ENCODE measurements at places on chromosomes 1 and 21.

DNA sequence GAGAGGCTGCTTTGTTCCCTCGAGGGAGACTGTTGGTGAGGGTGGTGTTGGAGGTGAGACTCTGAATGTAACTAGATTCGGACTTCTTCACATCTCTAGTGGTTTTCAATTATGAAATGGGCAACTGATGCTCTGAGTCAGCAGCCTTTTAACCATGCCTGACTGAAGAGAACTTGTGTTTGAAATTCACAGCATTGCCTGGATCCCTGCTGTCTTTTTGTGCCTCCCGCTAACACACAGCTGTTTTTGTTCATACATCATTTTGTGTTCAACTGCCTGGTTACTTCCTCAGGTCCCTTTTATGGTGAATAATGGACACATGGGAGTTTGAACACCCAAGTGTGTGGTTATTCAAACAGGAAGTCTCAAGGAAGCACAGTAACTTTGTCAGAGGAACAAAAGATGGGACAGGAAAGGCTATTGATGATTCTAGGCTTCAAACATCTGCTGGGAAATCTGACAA lies 16.8 kb downstream of the LAMC1 start:
- DNase-seq = peak; percentile 88

GRCh38 chr1:22749919-22750684 lies 39.5 kb downstream of the EPHB2 start:
- peak; percentile 67 for DNase-seq

GRCh38 chr1:39165049-39165448 lies 39.4 kb upstream of the MACF1 start:
- DNase-seq = no peak

DNA sequence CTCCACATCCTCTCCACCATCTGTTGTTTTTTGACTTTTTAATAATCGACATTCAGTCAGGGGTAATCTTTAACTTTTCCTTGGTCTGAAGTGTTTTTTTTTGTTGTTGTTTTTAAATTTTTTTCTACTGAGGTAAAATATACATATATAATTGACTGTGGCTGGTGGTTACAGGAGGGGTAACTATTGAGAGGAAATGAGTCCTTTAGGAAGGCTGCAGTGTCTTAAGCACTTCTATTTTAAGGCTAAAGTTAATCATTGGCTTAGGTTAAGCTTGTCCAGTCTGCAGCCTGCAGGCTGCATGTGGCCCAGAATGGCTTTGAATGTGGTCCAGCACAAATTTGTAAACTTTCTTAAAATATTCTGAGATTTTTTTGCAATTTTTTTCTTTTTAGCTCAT lies 172.5 kb downstream of the CTH start:
- peak; percentile 5 for DNase-seq

- DNase-seq = peak; percentile 54
Measured at GRCh38 chr1:59414406-59415133, 117.7 kb downstream of the FGGY start.

All from MV-4-11 (cell line).